ENCODE measurements at places on chromosomes 2 and 18.
A peak's percentile ranks its signal among the peaks of the same experiment; 100 is the strongest.

- DNase-seq, result no peak
Observed at GRCh38 chr2:236659758-236660150, 90.1 kb downstream of the ACKR3 start.

DNA sequence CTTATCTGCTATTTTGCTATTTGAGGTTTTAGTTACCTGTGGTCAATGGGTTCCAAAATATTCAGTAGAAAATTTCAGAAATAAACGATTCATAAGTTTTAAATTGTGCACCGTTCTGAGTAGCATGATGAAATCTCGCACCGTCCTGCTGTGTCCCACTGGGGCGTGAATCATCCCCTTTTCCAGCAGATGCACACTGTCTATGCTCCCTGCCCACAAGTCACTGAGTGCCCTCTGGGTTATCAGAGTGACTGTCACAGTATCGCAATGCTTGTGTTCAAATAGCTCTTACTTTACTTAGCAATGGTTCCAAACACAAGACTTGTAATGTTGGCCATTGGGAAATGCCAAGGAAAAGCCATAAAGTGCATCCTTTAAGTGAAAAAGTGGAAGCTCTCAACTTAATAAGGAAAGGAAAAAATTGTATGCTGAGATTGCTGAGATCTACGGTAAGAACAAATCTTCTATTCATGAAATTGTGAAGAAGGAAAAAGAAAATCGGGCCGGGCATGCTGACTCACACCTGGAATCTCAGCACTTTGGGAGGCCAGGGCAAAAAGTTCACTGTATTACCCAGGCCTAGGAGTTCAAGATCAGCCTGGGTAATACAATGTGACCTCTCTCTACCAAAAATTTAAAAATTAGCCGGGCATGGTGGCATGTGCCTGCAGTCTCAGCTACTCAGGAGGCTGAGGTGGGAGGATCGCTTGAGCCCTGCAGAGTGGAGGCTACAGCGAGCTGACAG lies 13.3 kb downstream of the COL4A3 start:
- no peak for DNase-seq

GRCh38 chr2:23953625-23954024 lies 13.4 kb downstream of the UBXN2A start:
- DNase-seq, result no peak

DNA sequence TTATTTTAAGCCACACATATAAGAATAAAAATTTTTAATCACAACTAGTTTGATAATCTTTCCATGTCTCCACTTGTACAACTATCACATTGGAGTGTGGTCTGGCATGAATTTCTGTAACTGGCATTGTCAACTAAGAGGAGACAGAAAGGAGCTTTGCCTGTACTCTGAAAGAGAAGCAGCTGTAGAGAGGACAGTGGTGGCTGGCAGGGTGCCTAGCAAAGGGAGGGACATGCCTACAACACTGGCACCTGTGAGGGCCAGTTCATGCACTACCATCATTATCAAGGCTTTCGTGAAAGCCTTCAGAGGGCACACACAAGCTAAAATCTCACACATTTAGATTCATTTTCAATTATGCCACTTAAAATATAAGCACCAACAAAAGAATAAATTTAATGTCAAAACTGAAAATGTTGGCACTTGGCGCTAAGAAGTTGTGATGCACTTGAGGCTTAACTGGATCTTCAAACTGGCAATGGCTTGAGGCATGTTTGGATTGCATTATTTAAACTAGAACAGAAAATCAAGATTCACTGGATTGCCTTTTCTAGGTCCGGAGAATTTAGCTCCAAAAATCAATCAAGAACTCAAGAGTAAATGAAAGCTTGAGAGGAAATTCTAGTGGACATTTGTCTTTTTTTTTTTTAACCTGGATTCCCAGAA lies 238.6 kb downstream of the ZNF385B start:
- DNase-seq, result no peak

- DNase-seq, result no peak
Observed at GRCh38 chr2:134722728-134723127, 3.9 kb upstream of the TMEM163 start.

GRCh38 chr2:224160917-224161316 lies 121.8 kb upstream of the SERPINE2 start:
- no peak for DNase-seq

DNA sequence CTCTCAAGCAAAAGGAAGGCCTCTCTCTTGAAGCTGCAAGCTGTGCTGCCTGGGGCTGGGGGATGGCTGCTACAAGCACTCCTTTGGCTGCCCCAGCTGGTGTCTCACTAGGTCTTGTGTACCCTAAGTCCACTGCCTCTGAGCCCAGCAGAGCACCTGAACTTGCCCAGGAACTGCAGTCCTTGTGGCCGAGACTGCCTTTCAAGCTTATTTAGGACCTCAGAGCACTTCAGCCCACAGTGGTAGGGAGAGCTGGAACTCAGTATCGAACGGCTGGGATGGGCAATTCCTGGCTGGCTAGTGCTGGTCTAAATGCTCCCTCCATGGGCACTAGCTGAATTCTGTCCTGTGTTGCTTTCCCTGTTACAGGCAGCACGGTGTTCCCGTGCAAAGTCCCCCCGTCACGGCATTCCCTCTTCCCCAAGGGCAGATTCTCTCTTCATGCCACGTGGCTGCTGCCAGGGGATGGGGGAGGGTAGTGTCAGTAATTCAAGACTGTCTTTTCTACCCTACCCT lies 25.9 kb downstream of the STPG4 start:
- DNase-seq, result no peak

- no peak for DNase-seq
Observed at GRCh38 chr2:205364261-205364660, 318.0 kb upstream of the NRP2 start.

DNA sequence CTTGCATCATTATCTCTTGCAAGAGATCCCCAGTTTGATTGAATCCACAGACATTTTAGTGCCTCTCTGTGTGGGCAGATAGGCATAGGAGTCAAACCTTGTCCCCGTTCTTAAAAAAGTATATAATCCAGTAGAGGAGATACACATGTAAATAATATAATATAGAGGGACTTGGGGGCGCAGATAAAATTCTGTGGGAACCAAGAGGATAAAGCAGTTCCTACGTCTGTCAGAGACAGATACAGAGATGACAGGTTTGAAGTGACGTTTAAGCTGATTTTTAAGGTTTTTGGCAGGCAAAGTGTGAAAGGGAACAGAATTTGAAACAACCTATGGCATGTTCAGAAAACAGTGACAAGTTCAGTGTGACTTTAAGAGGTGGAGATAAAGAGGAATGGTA lies 63.1 kb downstream of the CAB39 start:
- no peak for DNase-seq

GRCh38 chr2:73293534-73294171 lies at the start of gene EGR4:
TSS of gene EGR4 (minus strand) at chr2:73293548. CDS start at chr2:73293317, 231 bp downstream.
- DNase-seq, result peak; percentile 92

DNA sequence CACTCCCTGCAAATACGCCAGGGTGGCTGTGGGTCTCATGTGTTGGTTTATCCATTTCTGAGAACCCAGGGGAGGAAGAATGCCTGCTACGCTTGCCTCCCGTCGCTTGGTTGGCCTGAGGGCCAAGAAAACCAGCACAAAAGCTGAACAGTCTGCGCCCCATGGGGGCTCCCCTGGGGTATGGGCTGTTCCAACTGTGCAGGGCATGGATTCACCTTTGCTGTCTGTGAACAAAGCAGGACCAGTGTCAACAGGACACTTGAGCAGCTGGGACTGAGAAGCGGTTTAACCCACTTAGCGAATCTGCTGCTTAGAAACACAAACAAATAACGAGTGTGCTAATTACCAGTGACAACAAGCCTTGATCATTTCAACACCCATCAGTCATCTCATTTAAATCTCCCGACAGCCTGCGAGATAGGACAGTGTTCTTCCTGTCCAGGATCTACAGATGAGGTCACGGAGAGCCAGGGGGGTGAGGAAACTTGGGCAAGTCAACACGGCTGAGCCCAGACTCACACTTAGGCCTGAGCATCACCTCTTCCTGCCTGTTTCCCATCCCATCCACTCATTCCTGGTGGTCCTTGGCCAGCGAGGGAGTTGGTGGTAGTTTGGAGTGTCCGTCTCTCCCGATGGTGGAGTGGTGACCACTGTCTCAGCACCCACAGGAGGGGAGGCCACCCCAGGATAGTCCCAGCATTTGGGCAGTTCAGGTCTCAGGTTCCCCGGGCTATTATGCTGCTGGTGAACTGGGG lies 111.6 kb upstream of the HAAO start:
- no peak for DNase-seq

DNA sequence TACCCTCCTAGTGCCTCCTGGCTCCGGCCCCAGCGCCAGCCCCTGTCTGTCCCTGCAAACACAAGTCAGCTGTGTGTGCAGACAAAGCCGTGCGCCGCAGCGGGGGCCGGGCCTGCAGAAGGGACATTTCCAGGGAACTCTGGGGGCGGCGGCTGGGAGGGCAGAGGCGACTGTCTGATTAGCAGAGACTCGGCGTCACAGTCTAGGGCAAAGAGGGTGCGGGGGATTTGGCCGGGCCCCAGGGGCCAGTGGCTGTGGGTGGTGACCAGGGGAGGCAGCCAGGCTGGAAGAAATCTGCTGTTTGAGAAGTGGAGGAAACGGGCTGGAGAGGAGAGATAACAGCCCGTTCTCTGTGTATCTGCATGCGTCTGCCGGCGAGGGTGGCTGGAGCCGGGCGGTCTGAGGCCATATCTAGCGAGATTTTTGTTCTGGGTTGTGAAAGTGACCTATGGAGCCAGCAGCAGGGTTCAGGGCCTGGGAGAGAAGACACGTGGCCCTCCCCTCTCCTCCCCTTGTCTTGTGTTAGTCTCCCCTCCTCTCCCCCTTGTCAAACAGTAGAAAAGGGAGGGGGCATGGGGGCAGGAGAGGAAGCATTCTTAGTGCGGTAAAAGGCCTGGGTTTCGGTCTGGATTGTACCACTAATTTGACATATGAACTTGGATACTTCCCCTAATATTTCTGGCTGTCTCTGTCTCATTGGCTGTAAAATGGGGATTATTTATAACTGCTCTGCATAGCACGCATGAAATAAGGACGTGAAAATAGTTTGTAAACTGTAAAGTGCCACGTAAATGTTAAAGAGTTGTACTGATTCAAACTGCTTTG lies 169.4 kb downstream of the SMAD7 start:
- peak; percentile 24 for DNase-seq

GRCh38 chr2:26302846-26303245 lies 43.1 kb upstream of the SELENOI start:
- no peak for DNase-seq

DNA sequence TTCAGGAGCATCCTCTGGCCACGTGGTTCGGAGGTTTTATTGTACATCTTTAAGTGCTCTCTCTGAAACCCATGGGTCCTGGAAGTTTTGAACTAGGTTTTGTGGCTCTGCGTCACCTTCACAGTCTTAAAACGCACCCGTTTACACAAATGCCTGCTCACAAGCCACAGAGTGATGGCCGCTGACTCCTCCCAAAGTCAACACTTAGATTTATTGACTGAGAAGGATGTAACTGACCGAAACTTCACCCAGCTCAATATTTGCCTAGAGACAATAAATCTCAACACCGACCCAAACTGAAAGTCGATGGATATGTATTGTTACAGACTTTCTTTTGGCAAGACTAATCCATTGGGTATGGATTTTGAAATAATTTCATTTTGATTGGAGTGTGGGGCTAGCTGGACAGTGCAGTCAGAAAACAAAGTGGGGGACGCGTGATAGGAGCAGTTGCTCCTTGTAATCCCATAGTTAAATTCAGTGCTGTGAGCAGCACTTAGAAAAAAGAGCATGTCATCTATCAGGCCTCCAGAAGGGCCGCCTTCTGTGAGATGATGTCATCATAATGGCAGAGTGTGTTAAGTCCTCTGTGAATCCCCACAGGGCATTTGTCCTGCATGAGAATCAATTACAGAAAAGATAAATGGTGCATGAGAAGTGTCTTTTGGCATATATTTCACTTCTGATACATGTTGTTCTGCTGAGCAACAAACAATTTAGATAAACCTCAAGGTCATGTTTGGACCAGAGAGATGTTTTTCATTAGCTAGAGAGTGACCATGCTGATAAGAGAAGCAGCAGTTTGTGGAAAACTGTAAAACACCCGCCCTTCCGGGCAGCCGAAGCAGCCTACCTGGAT lies 183.7 kb downstream of the INO80D start:
- DNase-seq, result no peak

GRCh38 chr2:54595999-54596902 lies 127.2 kb upstream of the EML6 start:
- DNase-seq, result no peak

DNA sequence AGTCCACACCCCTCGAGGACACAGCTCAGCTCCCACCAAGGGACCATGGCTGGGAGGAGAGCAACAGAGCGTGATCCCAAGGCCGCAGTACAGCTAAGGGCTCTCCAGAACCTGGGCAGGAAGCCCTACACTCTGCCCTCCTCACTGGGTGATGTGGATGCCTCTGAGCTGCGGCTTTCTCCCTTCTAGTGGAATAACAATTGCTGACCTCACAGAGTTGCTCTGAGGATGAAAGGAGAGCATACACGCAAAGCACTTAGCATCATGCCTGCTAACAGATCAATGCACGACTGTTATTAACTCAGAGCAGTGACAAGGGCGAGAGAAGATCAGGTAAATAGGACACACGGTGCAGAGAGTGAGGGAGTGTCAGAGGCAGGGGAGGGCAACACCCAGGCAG lies 74.2 kb downstream of the ZFP36L2 start:
- DNase-seq, result no peak

DNA sequence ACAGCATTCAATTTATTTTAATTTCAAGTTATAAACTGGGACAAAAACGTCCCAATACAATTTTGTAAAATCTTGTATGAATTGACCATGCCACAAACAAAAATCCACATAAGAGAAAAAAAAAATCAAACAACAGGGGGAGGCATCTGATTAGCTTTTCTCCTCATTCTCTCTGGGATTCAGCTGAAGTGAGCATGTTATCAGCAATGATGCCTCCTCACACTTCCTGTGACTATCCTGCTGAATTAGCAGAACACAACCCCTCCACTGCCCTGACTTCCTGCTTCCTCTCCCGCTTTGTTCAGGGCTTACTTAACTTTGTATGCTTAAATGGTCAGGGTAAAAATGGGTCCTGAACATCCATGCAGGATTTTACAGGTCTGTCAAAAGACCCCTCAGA lies 132.2 kb upstream of the ITGB6 start:
- DNase-seq, result no peak

DNA sequence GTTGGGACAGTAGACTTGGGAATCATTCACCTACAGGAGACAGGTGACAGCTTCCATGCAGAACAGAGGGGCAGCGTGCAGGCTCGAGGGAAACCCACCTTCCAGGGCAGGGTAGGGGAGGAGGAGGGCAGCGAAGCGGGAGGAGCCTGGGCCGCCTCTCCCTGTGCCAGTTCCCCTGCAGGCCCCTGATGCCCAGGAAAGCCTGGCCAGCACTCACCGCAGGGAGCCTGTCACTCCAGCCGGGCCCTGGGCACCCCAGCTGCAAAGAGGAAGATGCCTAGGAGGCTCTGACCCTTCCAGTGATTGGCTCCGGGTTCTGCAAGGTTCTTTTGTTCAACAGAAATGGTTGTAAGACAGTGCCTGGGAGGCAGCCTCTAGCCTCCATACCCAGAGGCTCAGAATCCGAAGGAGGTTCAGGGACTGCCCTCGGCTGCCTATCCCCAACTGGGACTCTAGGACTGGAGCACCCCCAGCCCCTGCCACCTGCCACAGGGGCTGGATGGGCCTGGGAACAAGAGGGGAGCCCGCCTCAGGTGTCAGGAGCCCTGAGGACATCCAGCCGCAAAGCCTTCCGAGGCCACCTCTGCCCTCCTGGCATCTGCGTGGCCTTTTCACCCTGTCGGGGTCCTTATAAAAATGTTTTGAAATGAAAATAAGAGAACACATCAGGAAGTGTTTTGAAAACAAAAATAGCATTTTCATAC lies 103.2 kb downstream of the PTGR3 start:
- no peak for DNase-seq

GRCh38 chr18:22170421-22171257 lies 1.2 kb downstream of the GATA6 start:
- DNase-seq, result no peak

All from GM12865 (cell line).